ENCODE measurements at places on chromosomes 5 and 9.

DNA sequence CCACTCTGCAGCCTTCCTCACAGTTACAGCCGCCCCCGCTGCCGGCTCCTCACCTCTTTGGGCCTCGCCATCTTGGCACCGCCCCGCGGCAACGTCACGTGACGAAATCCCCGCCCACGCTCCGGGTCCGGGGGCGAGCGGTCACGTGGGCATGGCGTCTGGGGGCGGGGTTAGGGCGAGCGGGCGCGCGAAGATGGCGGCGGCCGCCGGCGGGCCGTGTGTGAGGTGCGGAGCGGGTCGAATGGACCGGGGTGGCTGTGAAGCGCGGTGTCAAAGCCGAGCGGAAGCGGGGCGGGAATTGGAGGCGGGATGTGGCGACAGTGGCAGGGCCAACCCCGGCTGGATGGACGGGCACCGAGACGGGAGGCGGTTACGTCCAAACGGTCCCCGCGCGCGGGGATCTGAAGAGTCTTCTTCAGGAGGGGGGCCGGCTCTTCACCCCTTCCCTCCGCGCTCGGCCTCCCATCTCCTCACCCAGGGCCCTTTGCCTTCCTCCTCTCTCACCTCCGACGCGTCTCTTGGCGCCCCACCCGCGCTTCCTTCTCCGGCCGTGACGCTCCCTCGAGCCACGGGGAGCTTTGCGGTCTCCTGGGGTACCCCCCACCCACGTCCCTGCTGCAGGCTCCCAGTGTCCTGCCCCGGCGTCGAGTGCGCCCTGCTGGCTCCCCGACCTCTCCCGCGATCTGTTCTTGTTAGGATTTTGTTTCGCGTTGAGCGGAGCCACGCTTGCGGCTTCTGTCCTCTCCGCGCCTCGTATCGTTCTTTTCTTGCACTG is at the start of the genes DOLK and NUP188:
Gene DOLK (minus strand): TSS at position 77 of the 775 bp plus-strand sequence. CDS start 300 bp downstream, outside the sequence.
Gene NUP188 (plus strand): TSS at position 173 of the 775 bp plus-strand sequence. CDS start 21 bp downstream, at position 194.
- DNase-seq: peak; percentile 95

GRCh38 chr9:111167341-111167740 is 129.1 kb upstream of the LPAR1 start:
- DNase-seq: no peak

DNA sequence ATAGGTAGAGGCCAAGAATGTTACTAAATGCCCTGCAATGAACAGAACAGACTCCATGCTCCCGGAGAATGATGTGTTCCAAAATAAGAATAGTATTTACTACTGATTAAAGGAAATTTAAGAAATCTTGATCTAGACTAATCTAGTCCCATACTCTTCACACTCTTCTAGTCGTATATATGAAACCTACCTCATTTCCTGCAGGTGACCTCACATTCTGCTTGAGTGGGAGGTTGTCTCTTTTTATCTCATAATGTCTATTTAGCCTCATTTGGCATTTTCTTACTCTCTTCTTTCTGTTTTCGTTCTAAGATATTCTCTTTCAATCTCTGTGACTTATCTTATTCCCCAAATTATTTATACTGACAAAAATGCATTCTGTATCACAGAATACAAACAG is 9.2 kb upstream of the SHOC1 start:
- DNase-seq: no peak

- DNase-seq: no peak
Observed at GRCh38 chr9:117574099-117574498, 130.1 kb upstream of the TLR4 start.

- no peak for DNase-seq
Observed at GRCh38 chr5:22901885-22902284, 48.7 kb upstream of the CDH12 start.

- no peak for DNase-seq
Observed at GRCh38 chr9:132516301-132516700, 66.1 kb upstream of the BARHL1 start.

GRCh38 chr5:107682533-107682932 is 11.8 kb upstream of the EFNA5 start:
- no peak for DNase-seq

- no peak for DNase-seq
Observed at GRCh38 chr5:176625966-176626875, 4.1 kb downstream of the SNCB start.

GRCh38 chr5:140883927-140884697 is 2.2 kb downstream of the PCDHA13 start:
- DNase-seq: no peak

DNA sequence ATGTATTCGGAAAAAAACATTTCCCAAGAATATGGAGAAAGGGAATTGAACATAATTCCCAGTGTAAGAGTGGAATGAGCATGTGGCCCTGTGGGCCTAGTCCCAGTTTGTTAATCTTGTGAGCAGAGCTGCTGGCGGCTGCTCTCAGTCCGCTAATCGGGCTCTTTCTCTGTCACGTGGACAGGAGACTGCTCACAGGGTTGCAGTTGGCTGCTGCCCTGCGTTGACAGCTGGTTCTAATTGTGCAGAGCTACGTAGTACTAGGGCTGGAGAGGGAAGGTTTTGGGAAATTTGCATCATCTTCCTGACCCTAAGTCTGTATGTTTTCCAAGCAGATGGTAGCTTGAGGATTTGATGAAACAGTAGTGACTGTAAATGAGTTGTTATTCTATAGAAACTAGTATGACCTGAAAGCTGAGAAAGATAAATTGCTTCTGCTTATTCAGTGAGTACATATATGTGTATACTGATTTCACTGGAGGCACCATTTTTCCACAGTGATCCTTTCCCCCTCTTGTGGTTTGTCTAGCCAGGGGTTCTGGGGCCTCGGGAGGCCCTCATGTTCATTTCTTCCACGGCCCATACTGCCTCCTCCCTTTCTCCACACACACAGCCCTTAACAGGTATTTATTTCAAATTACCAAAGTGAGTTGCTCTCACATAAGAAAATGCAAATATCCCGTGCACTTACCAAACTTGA is 100.6 kb downstream of the ANGPTL2 start:
- DNase-seq: no peak

DNA sequence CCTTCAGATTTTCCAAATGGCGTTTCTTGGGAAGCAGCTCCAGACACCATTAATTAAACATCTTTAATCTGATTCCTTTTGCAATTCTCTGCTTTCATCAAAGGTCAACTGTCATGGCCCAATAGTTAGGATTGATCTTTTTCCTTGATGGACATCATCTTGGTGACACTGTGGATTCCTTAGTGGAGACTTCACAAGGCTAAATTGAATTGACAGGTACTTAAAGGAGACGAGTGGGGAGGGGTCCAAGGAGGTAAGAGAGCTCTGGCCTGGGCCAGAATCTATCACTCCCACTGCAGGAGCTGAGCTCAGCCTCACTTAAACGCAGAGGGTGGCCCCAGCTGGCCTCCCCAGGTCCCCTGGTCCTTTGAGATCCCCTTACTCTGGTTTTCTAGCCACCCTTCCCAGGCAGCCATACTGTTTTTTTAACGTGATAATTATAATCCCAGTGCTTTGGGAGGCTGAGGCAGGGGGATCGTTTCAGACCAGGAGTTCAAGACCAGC is 9.9 kb upstream of the HMCN2 start:
- no peak for DNase-seq

GRCh38 chr5:172771439-172772111 is 580 bp upstream of the DUSP1 start:
- DNase-seq: no peak

DNA sequence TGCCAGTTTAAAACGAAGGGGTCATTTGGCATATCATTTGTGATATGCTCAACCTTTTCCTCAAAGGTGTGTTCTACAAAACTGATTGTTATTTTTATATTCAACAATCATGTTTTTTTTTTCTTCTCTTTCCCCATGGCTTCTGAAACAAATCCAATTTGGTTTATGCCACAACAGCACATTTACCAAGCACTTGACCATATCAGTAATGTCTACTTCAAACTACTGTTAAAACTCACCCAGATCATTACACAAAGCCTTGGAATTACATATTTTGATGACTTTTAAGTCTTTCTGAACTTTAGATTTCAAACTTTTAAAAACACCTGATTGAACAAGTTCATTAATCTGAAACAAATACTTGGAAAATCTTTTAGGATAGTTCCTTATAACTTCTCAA is 29.2 kb downstream of the PWWP2A start:
- no peak for DNase-seq

GRCh38 chr5:10307206-10308148 is at the start of gene CMBL:
Gene CMBL, minus strand, starts transcription at chr5:10307902. Its CDS starts 17,140 bp downstream, at chr5:10290762.
- DNase-seq: no peak

- DNase-seq: no peak
Observed at GRCh38 chr9:138066049-138066448, 188.5 kb downstream of the CACNA1B start.

GRCh38 chr9:119257592-119257991 is 111.6 kb downstream of the BRINP1 start:
- DNase-seq: no peak

DNA sequence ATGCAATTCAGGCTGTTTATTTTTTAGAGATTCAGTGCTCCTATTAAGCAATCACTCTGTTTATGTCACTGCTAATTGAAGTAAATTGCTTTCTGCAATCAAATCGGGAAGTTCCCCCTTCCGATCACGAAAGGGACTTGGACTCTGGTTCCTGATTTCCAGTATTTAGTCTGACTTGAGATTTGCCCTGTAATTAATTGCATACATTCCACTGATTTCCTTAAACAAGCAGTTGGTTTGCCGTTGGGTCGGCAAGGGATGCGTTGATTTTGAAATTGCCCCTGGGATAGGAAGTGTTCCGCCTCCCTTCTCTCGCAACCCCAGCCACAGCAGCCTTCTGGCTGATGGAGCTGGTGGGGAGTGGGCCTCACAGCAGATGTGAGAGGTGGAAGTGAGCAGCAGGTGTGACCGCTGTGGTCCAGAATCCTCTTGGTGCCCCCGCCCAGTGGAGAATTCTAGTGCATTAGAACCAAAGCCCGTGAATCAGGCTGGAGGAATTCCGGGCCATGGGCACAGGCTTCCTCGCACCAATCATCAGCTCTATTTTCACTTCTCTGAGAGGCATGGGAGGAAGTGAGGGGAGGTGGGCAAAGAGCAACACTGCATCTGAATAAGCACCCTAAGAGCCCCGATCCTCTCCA is 102.5 kb downstream of the SPRY4 start:
- DNase-seq: no peak

DNA sequence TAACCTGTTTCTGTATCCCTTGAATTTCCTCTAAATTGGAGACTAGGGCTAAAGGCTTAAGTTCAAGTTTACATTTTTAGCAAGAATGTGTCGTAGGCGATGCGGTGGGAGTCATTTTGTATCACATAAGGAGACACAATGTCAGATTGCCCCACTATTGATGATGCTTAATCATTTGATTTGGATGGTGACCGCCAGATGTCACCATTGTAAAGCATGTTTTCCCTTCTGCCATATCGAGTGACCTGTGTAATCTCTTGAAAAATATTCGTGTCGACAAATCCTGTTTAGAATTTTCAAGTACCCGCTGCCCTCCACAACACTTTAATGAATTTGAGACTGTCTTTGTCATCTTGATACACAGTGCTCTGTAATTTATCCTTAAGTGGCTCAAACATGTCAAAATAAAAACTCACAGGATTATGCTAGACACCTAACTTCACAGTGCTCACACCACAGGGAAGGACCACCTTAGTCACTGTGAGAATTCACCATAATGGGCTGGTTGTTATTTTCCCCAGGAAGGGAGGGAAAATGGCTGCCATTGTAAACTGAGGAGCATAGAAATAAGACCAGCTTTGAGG is 34.5 kb upstream of the SLC46A2 start:
- DNase-seq: no peak

- no peak for DNase-seq
Observed at GRCh38 chr5:135857630-135858311, 23.3 kb downstream of the SLC25A48 start.

GRCh38 chr9:91074866-91075265 is 273.2 kb downstream of the SYK start:
- DNase-seq: no peak

DNA sequence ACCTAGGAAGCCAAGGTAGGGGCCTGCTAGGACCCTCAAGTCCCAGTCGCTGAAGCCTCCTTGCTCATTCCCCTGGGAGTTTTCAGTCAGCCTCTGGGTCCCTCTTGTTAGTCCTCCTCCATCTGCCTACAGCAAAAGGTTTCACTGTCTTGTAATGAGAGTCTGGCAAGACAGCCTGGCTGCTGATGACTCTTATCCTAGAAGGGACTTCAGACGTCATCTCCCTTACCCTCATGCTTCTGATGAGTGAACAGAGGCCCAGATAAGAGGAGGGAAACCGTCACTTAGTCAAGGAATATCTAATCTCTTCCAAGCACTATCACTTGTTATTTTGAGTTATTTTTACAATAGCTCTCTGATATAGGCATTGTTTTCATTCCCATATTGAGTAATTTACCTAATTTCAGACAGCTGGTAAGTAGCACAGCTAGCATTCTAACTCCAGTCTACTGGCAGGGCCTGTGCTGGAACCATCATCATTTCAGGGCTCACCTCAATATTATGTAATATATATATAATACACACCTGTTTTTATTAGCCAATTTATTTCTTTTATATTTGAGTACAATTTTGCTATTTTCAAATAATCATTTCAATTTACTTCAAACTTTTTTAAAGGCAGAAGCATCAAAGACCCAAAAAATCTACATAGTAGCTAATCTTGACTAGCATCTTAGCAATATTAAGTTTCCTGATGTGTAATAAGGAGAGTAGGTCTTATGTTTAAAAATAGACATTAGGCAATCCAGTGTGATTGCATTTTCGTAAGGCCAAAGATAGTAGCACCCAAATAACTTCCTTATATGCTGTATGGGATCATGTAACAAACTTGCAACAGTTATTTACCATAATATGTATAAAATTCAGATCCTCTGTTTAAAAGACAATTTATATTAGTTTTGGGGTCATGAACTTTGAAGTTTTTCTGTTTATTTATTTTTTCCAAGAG is 7.9 kb downstream of the CMYA5 start:
- no peak for DNase-seq

- peak; percentile 32 for DNase-seq
Observed at GRCh38 chr5:80711938-80712337, 57.2 kb upstream of the DHFR start.

DNA sequence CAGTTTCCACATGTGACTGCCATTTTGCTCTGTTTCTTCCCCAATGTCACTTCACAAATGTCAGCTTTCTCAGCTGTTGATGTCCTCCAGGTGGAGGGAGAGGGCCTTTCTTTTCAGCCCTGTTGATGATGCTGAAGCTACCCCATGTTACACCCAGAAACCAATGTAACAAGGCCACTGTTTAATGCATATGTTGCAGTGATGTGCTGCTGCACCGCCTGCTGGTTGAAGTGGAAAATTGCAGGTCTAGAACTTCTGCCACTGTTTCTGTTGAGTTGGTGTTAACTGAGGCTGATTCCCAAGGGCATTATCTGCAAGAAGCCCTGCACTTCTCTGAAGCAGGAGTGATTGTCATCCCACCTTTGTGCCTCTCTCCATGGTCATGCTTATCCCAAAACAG is 428.4 kb downstream of the KDM4C start:
- DNase-seq: no peak

All from 8988T (cell line).